ENCODE measurements at places on chromosomes 7 and 10.
A peak's percentile ranks its signal among the peaks of the same experiment; 100 is the strongest.

DNA sequence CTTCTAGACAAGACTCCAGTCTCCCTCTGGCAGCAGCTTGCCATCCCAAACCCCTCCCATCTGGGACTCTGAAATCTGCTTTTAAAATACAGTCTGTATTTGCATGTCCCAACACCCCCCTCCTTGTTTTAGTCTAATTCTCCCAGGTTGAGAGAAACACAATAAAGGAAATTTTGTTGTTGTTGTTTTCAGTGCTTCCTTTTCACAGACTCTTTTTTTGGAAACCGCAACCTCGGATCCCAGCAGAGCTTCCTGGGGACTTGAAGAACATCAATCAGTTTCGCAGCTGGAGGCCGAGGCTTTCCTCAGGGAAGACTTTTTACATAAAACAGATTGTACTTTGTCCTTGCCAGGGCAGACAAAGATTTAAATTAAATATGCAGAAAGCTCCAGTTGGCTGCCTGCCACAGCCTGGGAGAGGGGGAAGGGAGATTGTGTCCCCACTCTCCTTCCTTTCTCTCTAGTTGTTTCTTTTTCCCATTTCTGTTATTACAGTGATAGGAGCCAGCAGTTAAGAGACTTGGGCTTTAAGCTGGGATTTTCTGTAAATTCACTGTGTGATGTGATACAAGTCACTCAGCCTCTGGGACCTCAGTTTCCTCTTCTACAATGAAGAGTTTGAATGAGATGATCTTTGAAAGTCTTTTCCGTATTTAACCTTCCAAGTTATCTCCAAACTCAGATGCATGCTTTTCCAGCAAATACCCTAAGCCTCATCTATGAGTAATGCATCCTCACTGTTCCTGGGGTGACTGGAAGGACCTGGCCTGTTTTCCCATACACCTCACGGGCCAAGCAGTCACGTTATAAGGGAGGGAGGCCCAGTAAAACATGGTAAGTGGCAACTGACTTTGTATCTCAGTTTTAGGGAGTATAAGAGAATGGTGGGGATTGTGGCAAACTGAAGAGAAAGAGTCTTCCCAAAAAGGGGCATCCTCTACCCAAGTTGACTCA, 192.3 kb downstream of the REEP3 start:
- DNase-seq, result no peak

GRCh38 chr7:30717181-30717580, 34.8 kb upstream of the INMT start:
- DNase-seq, result no peak

DNA sequence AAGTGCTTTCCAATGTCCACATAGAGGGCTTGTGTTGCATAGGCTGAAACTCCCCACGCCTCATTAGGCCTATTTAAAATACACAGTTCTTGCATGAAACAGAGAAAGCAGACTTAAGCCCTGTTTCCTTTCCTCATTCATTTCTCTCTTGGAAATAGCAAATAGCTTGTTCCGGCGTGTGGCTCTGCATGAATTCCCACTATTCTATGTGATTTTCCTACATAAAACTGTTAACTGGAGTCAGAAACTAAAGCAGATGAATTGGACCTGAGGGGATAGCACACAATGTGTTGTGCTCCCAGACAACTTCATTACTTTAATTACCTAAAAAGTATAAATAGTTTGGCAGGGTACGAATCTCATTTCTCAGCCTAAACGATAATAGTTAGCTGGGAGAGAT, 981.5 kb downstream of the SORCS1 start:
- no peak for DNase-seq

GRCh38 chr10:52678611-52679010, 94.0 kb downstream of the MBL2 start:
- no peak for DNase-seq

- no peak for DNase-seq
These were observed 1.5 kb upstream of the LOXL4 start for GRCh38 chr10:98269435-98269912.

GRCh38 chr10:113322843-113323242, 230.0 kb upstream of the HABP2 start:
- peak; percentile 66 for DNase-seq
